ENCODE measurements at places on chromosomes 6 and 20.

GRCh38 chr6:108820006-108820405 lies 28.2 kb upstream of the ARMC2 start:
- no peak for DNase-seq

GRCh38 chr6:15410752-15411151 lies 164.9 kb downstream of the JARID2 start:
- no peak for DNase-seq

- DNase-seq: no peak
Measured at GRCh38 chr6:12258591-12259075, 31.5 kb upstream of the EDN1 start.

DNA sequence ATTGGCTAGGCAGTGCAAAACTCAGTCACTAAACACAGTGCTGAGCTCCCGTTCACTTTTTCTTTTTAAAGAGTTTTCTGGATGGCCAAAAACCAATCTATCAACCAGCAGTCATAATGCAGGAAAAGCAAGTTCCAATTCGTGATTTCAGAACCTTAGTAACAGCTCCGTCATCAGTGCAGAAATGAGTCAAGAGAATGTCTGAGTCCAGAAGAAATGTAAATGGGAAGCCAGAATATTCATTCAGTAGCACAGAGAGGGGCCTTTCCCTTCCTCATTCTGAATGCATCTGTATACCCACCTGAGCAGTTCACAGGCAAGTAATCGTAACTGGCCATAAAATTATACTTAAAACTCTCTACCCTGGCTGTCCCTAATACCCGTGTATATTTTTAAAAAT lies 20.4 kb downstream of the HUS1B start:
- no peak for DNase-seq

DNA sequence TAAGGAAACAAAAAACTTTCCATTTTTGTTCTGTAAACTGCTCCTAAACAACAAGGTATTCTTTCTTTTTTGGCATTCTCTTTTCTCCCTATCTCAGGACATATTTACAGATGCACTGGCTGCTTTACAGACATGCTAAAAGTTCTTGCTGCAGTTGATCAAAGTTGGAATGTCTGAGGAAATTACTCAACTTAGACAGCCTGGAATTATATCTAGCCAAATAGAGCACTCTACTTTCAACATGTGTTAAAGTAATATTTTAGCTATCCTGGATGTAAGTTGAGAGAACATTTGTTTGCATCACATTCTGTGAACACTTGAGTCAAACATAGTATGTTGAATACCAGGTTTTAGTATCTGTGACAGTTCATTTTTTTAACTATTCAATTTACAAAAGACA lies 24.8 kb downstream of the TASP1 start:
- no peak for DNase-seq

DNA sequence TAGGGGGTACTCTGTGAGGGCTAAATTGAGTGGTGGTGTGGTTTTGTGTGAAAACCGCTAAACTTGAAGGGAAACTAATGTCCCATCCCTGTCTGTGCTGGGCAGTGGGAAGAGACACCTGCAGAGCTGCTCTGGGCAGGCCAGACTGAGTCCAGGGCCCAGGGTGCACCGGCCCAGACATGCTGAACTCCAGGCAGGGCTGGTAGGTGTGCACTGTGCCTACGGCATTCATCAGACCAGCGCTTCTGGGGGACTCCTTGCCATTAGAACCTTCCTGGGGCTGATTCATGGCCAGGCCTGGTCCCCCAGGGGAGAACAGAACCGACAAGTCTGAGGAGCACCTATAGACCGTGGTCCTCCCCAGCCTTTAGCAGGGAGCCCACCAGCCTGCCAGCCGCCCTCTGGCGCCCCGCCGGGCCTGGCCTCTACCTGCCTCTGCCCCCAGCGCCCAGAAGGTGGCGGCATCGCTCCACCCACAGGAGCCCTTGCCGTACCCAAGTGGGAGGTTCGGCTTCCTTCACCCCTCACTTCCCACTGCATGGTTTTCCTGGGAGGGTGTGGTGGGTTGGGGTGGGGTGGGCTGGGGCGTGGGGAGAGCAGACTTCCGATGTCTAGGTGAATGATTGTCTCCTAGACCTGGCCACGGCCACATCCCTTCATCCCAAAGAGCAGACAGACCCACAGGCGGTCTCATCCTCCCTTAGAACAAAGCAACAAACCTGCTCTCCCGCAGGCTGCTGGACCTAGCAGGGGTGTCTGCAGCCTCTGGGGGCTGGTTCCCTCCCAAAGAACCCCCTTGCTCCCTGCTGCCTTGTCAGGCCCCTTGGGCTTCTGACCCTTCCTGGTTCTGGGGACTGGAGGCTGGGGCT lies 15.5 kb downstream of the CCDC167 start:
- peak; percentile 64 for DNase-seq

DNA sequence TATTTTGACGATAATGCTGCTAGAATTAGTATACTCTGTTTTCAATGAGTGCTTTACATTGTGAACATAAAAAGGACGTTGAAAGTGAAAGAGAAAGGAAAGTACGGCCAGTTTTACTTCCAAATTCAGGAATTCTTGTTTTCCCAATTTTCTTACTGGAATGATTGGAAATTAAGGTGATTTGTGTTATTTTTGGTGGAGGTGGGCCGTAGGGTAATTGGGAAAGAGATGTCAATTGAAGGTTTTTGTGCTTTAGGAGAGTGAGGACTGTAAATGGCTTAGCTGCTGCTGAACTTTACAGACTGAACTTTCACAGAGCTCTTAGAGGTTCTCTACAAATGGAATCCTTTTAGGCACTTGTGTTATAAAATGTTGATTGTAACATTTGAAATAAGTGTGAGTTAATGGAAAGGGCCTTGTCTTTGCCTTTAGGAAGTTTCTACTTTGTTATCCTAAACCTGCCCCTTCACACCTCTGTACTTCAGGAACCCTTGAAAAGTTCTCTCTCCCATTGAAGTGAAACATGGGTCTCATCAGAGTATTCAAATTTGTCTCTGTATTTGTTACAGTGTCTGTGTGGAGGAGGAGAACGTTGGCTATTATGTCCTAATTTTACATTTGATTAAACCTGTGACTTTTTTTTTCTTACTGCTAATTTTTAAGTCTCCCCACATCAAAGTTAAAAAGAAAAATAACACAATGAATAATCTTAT lies 256.4 kb downstream of the ARID1B start:
- no peak for DNase-seq

DNA sequence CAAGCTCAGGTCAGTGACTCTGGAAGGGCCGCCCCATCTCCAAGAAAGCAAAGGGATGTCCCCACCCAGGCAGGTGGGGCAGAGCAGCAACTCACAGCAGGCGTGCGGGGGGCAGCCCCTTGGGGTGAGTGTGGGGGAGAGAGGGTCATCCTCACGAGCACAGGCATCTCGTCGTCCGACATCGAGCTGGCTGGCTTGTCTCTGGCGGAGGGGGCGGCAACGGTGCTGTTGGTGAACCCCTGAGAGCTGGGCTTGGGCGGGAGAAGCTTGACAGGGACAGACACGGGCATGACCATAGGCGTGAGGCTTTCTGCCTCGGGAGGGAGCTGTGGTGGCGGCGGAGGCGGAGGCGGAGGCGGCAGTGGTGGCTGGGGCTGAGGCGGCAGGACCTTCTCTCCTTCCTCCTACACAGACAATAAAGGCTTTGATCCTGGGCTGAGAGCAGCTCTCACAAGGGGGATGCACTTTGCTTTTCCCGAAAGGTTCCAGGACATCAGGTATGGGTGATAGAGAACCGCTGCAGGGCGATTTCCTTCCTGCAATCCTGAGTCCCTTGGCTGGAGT lies 45.6 kb upstream of the MRPS10 start:
- DNase-seq: no peak

GRCh38 chr20:53829255-53829723 lies 235.7 kb upstream of the ZNF217 start:
- DNase-seq: no peak

DNA sequence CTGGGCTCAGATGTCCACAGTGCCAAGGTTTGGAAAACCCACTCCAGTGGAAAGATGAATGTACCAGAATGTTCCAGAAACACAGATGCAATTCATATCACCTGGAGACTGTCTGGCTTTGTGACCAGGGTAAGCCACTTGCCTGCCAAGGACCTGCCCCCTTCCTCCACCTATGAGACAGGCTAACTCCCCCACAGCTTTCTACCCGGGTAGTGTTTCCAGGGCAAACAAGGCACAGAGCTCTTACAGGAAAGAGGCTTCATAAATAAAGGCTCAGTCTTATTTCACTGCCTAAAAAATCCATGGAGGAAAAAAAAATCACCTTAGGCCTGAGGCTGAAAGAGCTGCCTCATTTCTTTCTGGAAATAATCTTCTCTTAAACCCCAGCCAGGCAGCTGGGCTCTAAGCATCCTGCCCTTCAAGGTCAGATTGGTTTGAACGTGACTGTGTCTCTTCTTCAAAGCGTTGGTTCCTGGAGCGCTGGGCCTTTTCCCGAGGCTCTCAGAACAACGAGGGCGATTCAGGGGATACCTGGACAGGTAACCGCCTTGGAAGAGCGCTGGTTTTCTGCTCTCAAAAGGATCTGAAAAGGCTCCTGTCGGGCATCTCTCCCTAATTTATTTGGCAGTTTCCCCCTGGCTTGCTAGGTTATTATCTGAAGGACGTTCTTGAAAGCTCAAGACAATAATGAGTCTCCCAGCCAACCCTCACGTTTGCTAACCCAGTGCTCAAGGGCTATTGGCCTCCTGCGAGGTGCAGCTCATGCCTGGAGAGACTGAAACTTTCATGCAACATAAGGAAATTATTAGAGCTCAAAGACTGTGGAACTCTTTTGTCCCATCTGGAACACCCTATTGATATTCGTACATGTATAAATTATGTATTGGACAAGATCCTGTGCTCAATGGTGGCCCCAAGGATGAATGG lies 199.2 kb upstream of the PMEPA1 start:
- DNase-seq: no peak

- no peak for DNase-seq
Measured at GRCh38 chr20:38680500-38681306, 43.6 kb upstream of the SLC32A1 start.

GRCh38 chr20:41425180-41425884 lies 58.7 kb upstream of the EMILIN3 start:
- no peak for DNase-seq

Measured in activated naive CD4-positive, alpha-beta T cell (primary cell).